NCI-H1694 (cell line): ENCODE measurements at places on chromosomes 7 and 10.

DNA sequence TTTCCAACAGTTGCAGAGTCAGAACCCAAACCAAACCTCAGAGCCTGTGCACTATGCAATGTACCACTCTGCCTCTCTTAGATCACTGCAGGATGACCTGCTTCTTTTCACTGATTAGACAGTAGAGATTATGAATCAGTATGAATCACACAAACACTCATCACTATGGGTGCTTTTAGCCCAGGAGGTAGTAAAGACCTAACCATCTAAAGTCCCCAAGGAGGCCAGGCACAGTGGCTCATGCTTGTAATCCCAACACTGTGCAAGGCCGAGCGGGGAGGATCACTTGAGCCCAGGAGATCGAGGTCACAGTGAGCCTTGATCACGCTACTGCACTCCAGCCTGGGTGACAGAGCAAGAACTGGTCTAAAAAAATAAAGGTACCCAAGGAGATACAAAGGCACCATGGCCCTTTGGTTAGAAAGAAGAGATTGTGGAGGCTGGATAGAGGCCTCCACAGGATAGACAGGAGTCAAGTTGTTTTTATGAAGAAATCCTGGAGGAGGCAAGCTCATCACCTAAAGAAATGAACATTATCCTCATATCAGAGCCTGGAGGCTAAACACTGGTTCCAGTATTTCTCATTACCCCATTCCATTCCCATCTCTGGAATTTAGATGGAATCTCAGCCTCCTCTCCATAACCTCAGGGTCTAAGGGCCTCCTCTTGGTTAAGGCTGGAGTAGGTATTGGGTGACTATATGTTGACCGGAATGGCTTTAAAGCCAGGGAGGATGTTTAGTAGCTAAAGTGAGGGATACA, 12.9 kb downstream of the SEC31B start:
- DNase-seq: no peak

GRCh38 chr7:66055321-66055956, 20.2 kb upstream of the ASL start:
- DNase-seq: no peak

DNA sequence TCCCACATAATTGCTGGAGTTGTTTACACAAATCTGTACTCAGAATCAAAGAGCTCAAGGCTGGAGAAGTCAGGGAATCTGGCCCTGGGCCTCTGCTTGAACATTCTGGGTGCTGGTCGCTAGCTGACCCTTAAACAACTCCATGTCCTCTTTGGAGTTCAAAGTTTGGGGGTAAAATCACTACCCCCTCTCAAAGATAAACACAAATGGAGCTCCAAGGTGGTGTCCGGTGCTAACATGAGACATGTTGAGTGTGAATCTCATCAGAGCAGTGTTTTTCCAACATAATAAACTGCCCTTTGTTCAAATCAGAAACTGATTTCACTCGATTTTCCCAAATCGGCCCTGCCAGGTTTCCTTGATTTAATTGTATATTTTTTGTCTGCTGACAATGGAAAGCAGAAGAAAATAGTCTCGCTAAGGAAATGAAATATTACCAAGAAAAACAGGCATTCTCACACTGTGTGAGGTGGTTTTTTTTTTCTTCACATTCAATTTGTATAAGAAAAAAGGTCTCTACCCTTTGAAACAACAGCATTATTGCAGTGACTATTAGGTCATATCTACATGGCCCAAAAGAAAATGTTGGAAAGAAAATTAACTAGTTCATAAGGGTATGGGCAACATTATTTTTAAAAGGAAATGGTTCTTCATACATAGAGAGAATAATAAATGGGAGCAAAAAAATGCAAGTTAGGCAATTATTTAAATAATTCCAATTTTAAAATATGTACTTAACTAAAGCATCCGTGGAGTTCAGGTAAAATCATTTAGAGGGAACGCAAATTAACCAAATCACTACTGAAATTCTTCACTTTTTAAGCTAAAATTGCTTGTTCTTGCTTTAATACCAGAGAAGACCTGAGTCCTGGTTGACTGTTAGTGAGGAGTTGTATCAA, 56.1 kb upstream of the CAPZA2 start:
- no peak for DNase-seq

DNA sequence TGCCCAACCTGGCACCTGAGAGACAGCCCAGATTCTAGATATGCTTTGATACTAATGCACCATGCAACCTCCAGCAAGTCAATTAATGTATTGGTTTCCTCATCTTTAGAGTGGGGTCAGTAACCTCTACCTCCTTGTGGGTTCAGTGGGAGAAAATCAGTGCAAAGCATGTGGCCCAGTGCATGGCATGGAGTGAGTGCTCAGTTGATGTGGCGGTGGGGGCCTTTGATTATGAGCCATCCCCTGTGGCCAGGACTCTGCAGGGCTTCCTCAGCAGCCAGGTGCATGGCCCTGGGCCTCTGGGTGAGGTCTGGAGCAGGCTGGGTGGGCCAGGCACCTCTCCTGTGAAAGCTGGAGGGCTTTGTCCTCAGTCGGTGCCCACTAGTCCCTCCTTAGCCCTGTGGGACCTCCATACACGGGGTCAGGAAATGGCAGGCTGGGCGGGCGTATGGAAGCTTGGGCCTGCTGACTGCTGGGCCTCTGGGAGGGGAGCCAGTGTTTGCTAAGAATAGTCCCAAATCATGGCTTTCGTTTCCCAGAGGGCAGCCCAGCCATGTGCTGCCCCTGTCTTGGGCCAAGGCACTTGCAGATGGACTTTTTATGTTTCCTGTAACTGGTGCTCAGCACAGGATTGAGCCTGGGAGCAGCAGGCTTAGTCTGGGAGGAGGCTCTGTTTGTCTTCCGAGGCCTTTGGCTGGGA, 3.4 kb downstream of the PALD1 start:
- DNase-seq: no peak

- no peak for DNase-seq
These were observed 48.0 kb downstream of the MTURN start for GRCh38 chr7:30182814-30183213.

DNA sequence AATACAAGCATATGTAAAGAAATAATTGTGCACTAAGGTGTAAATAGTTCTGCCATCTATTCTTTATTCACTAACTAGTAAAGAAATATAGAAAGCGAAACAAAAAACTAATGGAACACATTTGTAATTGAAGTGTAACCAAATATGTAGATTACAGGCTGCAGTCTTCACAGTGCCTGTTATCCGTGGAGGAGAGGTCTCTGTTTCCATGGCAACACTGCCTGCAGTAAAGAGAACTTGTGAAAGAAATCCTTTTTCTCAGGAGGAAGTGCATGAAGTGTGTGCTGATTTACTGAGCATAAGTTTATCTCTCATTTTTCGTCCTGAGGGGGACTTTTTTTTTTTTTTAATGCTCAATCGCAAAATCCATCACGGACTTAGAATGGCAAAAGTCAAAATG, 102.5 kb downstream of the APBB1IP start:
- no peak for DNase-seq

DNA sequence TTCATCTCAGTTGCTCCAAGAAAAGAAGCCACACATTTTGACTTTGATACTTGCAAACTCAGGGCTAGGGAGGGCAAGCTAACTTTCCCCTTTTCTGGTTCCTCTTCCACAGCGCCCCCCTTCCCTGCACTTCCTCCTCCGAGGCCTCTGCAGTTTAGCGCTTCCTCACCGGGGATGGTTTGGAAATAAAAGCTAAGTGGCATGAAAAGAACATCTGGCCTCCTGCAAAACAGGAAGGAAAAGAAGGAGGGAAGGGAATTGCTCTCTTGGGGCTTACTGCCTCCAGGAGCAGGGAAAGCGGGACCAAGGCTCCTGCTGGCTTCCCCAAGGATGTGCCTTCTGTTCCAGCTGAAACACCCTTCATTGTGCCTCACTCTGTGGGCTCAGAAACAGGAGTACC, 42.3 kb downstream of the PRKCQ start:
- DNase-seq: no peak

- no peak for DNase-seq
These were observed 171.6 kb upstream of the SVIL start for GRCh38 chr10:29806350-29806788.

GRCh38 chr7:111262293-111263116, 171.6 kb downstream of the LRRN3 start:
- DNase-seq: no peak

DNA sequence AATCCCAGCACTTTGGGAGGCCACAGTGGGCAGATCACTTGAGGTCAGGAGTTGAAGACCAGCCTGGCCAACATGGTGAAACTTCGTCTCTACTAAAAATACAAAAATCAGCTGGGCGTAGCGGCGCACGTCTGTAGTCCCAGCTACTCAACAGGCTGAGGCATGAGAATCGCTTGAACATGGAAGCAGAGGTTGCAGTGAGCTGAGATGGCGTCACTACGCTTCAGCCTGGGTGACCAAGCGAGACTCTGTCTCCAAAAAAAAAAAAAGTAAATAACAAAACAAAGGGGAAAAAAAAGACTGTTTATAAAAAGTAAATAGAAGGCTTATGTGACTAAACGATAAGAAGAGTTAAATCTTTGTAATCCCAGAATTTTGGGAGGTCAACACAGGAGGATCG, 15.0 kb upstream of the DNMBP start:
- DNase-seq: no peak

- DNase-seq: no peak
These were observed 41.6 kb downstream of the PDIA4 start for GRCh38 chr7:148986742-148987009.

GRCh38 chr10:17001297-17001744, 128.3 kb downstream of the CUBN start:
- DNase-seq: no peak

DNA sequence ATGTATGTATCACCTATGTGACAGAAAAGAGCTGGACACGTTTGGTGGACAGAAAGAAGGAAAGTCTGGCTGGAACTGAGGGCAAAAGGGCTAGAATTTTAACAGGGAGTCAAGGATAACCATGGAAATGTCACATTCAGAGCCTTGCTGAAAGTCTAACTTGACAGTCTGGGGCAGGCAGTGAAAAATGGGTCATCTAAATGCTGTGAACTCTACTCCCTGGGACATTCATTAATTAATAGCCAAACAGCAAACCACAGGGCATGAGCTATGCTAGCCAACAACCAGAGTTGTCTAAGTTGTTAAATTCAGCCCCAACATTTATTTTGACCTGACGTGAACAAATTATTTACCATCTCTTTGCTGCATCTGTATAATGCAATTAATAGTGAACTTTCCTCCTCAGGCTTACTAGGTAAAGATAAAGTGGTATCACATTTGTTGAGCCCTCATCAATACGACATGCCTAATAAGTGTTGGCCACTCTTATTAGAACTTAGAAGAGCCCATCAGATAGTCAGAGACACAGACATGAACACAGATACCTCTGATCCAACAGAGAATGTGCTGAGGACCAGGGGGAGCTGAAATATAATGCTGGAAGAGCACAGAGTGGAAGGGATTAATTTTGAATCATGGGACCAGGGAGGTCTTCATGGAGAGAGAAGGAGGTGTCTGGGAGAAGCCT, 109.9 kb downstream of the SORCS1 start:
- no peak for DNase-seq

DNA sequence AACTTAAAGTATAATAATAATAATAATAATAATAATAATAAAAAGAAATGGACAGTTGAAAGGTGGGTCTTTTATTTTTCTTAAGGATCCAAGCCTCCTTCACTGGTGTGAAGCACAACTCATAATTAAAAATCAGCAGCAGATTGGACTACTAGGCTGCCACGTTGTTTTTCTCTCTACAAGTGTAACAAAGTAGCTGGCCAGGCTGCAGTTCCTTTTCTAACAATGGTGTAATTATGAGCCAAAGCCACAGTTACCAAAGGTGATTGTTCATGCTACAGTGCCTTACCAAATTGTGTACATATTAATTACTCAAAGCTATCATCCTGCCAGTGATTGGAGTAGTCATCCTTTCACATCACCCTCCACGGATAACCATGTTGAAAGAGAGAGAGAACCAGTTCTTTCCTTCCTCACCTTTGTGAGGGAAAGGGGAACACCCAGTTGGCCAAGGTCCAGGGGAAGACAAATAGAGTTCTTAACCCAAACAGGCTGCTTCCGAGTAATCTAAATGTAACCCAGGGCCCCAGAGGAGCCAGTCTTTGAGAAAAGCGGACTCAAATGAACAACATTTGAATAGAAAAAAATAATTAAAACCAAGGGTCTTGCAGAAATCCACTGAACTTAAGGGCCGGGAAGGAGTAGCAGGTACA, 86.3 kb upstream of the NPS start:
- no peak for DNase-seq

GRCh38 chr7:32062150-32062549, 8.1 kb downstream of the PDE1C start:
- peak; percentile 51 for DNase-seq

- no peak for DNase-seq
These were observed 213.9 kb downstream of the DYNC1I1 start for GRCh38 chr7:95986178-95986764.

- DNase-seq: no peak
These were observed 75.3 kb upstream of the NKX6-2 start for GRCh38 chr10:132861116-132861691.

GRCh38 chr7:47152307-47152706, 429.6 kb downstream of the TNS3 start:
- DNase-seq: no peak

GRCh38 chr10:78082636-78083035, 49.0 kb downstream of the RPS24 start:
- no peak for DNase-seq

- no peak for DNase-seq
These were observed 116.2 kb downstream of the JAZF1 start for GRCh38 chr7:28064437-28064836.

- no peak for DNase-seq
These were observed 50.0 kb downstream of the RAB11FIP2 start for GRCh38 chr10:117996709-117997108.

- no peak for DNase-seq
These were observed 66.7 kb downstream of the PDGFA start for GRCh38 chr7:452791-453455.

- no peak for DNase-seq
These were observed 35.5 kb upstream of the PPIF start for GRCh38 chr10:79311581-79312407.

DNA sequence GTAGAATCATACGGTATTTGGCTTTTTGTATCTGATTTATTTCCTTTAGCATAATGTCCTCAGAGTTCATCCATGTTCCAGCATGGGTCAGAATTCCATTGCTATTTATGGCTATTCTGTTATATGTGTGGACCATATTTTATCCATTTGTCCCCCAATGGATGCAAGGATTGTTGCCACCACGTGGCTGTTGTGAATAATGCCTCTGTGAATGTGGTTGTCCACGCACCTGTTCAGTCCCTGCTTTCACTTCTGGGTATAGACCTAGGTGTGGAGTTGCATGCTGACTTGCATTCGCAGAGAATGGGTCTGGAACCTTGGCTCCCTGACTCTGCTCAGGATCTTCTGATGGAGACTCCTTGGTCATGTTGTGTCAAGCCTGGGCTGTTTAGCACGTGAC, 199.9 kb downstream of the CAMK1D start:
- DNase-seq: no peak
